ENCODE measurements at places on chromosomes 16 and 17.

- no peak for DNase-seq
Observed at GRCh38 chr17:72931635-72932034, 160.9 kb downstream of the SLC39A11 start.

DNA sequence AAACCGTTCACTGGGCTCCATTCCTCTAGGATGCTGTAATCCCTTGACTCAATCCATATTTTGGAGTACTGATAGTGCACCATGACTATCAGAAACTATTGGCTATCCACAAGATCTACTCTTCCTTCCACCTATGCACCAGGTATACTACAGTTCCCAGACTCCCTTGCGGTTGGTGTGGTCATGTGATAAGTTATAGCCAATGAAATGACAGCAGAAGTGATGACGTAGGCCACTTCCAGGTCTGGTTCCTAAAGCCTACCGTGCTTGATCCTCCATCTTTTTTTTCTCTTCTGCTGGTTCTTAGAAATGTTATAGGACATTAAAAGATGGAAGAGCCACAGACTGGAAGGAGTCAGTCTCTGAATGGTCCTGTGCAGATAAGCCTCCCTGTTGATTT lies 278.8 kb upstream of the C16orf82 start:
- no peak for DNase-seq

GRCh38 chr17:55652114-55652823 lies 70.4 kb downstream of the TMEM100 start:
- DNase-seq = no peak

DNA sequence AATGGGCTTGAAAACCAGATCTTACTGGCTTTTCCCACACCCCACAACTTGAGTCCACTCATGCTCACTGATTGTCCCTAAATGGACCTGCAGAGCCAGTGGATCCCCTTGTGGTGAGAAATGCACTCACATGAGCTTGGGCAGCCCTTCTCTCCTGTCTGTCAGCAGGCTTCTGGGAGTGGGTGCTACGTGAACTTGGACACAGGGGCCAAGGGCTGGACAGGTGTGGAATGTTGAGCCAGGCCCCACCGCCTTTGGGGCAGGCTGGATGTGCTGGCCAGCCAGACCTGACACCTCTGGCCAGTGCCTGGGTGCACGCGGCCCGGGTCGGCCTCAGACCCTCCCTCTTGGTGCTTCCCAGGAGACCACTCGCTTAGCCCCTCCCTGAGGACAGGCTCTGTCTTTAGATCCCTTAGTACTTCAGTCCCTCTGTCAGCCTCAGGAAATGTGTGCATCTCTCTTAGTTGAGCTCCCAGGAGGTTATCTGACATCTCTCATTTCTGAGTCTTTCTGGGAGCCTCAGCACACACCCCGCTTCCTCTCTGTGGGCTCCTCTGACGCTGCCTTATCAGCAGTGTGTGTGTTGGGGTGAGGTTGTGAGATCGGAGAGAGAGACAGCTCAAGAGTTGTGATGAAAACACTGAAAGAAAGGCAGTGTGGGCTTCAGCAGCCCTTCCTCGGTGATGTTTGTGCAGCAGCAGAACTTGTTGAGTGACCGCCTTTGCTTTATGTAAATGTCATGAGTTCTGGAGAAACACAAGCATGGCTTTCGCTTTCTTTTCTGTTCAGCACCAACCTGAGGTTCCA lies 117.0 kb downstream of the RAB11FIP4 start:
- peak; percentile 40 for DNase-seq

- DNase-seq = no peak
Observed at GRCh38 chr16:67537270-67537635, 8.6 kb downstream of the RIPOR1 start.

GRCh38 chr17:81090361-81091136 lies 55.6 kb downstream of the BAIAP2 start:
- no peak for DNase-seq

DNA sequence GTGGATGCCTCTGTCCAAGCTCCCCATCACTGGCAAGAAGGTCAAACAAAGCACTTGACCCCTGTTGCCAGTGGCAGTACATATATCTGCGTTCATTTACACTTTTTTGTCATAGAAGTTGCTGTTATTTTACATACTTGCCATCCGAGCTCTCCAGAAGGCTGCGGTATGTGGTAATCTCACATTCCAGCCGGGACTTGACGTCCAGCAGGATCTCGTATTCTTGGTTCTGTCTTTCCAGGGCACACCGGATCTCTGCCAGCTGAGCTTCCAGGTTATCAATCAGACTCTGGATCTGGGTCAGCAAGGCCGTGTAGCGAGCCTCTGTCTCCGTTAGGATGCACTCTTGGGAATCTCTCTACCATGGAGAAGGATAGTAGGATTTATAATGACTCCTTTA lies 6.6 kb downstream of the KRT39 start:
- no peak for DNase-seq
